Progenitor cell of endocrine pancreas (in vitro differentiated cells): ENCODE measurements at places on chromosomes 2 and 18.

DNA sequence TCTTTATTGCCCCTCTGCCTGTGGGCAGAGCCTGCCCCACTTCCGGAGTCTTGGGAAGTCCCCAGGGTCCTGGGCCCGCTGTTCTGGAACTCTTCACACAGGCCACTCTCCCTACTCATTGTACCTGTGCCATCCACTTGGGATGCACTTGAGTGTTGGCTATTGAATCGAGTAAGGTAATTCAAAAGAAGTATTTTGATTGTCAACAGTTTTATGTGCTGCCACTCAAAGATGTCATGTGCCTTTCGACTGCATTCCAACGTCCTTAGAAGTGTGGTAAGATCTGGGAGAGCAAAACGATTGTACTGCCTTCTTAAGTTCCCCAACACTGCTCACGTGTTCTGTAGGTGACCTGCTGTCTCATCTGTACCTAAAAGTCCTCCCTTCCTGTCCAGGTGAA lies 77.0 kb upstream of the SMIM21 start:
- DNase-seq, result no peak

GRCh38 chr2:69429491-69430183 lies 7.6 kb downstream of the NFU1 start:
- no peak for DNase-seq

DNA sequence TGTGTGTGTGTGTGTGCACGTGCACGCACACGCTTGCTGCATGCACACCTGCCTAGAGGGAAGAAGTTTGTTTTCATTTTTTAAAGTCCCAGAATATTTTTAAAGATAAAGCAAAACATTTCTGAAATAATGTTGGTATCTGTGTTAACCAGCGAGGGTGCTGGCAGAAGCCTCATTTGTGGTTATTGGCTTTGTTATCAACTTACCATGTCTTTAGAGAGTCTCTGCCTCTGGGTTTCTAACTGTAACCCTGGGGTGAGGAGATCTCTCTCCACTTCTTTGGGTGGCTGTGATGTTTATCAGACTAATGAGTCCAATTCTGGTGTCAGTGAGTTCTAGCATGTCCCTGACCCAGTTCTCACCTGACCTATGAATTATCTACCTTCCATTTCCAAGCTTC lies 927.6 kb upstream of the FANCL start:
- DNase-seq, result no peak

- no peak for DNase-seq
Observed at GRCh38 chr2:110838657-110839384, 106.4 kb downstream of the ACOXL start.

- DNase-seq, result no peak
Observed at GRCh38 chr2:46095830-46096229, 201.4 kb upstream of the EPAS1 start.

GRCh38 chr18:21538230-21538629 lies 62.3 kb downstream of the ESCO1 start:
- DNase-seq, result no peak

DNA sequence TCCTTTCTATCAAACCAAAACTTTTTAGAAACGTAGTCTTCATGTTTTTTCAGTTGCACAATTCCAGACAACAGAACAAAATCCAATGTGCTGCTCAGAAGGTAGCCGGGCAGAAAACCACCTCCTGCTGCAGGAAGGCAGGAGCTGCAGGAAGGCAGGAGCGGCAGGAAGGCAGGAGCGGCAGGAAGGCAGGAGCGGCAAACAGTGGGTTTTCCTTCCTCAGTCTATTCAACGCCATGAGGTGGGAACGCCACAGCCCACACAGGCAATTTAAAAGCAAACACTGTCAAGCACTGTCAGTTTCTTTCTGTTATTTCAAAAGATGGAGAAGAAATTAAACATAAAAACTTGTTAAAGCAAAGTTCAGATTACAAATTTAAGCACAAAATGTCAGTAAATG lies 601.2 kb upstream of the SALL3 start:
- DNase-seq, result no peak
